ELR (cell line): ENCODE measurements at places on chromosomes 5 and 9.

DNA sequence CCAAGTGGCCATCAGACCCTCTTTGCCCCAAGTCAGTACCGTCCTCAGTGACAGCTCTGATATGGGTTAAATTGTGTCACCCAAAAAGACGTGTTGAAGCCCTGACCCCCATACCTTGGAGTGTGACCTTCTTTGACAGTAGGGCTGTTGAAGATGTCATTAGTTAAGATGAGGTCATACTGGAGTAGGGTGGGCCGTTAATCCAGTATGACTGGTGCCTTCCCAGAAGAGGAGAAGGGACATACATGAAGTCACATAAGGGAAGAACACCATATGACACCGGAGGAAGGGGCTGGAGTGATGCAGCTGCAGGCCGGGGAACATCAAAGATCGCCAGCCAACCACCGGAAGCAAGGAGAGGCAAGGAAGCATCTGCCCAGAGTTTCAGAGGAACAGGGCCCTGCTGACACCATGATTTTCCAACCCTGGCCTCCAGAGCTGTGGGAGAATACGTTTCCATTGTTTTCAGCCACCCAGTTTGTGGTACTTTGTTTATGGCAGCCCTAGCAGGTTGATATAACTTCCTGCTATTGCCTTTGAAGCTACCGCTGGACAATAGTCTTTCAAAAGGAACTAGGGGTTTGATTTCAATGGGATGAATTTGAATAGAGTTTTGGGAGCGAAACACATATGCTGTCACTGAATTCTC, 36.4 kb upstream of the CPEB4 start:
- no peak for DNase-seq

- peak; percentile 69 for DNase-seq
Measured at GRCh38 chr9:114611516-114612271, 603 bp downstream of the TMEM268 start.

- peak; percentile 10 for DNase-seq
Measured at GRCh38 chr5:39473156-39473775, 48.5 kb upstream of the DAB2 start.

DNA sequence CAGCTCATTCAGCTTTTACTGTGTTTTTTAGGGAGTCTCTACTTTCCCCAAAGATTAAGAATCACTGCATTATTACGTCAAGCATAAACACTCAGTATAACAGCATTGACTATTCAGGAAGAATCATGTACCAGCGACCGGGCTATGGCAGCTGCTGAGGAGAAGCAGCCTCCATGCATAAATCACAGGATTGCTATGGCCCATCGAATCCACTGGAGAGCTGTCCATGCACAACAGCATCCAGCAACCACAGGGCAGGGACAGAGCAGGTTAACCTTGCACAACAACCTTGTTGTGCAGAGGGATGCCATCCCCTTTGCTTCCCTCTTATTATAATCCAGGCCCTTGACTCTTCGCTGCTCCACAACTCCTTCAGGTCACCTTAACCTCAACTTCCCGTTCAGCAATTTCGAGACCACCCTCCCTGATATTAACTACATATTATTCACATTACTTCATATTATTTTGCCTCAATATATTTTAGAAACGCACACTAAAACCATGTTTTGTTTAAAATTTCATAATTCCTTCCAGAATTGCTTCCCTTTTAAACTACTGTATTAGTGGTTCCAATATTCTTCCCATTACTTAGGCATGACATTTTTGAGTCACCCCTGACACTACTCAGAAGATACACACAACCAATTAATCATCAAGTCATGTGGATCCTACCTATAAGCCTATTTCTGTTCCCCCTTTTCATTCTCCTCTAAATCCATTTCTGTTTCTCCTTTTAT, 991 bp downstream of the IARS1 start:
- peak; percentile 78 for DNase-seq

DNA sequence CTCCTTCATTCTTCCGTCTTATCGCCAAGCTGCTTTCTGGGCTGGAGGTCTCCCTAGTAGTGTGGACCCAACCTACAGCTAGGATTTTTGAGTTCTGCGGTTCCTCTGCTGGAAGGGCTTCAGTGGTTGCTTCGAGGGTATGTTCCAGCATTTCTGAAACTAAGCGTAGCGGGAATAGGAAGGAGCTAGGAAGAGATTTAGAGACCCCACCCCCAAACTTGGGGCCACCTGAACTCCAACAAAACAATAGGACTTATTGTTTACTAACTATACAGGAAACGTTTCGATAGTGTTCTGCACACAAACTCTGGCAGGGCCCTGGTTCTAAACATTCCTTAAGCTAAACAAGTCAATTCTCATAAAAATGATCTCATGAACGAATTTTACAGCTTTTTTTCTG, 346.7 kb downstream of the PLK2 start:
- no peak for DNase-seq

GRCh38 chr5:168422431-168422830, 63.8 kb upstream of the RARS1 start:
- DNase-seq = peak; percentile 41

- DNase-seq = no peak
Measured at GRCh38 chr9:113176803-113177202, 26.0 kb downstream of the SLC31A2 start.
